Stimulated activated CD8-positive, alpha-beta memory T cell treated with anti-CD3 and anti-CD28 coated beads, Interleukin-15, amount 100 ng/mL, for 24 hours (primary cell): ENCODE measurements at places on chromosomes 12 and 14.

GRCh38 chr14:103623883-103624482 lies 5.0 kb upstream of the KLC1 start:
- DNase-seq: no peak

GRCh38 chr12:93180566-93180965 lies 197.2 kb upstream of the NUDT4 start:
- no peak for DNase-seq

- no peak for DNase-seq
Measured at GRCh38 chr12:77494296-77494695, 336.4 kb upstream of the NAV3 start.

- DNase-seq: no peak
Measured at GRCh38 chr12:46659824-46660223, 166.0 kb downstream of the SLC38A4 start.

DNA sequence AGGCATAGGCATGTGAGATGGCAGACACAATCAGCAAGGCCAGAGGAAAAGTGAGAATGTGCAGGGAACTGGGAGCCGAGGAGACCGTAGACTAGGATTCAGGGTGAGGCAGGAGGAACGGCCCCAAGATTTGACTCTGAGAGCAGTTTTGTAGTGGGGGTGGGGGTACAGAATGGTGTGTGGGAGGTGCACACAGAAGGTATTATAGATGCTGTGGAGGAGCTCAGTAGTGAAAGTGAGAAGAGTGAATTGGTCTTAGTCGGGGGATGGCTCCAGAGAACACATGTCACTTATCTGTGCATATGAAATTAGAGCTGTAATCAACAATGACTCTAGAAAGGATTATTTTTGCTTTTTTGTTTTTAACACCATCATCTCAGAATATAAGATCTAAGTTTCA lies 11.9 kb downstream of the ZNF664 start:
- no peak for DNase-seq

DNA sequence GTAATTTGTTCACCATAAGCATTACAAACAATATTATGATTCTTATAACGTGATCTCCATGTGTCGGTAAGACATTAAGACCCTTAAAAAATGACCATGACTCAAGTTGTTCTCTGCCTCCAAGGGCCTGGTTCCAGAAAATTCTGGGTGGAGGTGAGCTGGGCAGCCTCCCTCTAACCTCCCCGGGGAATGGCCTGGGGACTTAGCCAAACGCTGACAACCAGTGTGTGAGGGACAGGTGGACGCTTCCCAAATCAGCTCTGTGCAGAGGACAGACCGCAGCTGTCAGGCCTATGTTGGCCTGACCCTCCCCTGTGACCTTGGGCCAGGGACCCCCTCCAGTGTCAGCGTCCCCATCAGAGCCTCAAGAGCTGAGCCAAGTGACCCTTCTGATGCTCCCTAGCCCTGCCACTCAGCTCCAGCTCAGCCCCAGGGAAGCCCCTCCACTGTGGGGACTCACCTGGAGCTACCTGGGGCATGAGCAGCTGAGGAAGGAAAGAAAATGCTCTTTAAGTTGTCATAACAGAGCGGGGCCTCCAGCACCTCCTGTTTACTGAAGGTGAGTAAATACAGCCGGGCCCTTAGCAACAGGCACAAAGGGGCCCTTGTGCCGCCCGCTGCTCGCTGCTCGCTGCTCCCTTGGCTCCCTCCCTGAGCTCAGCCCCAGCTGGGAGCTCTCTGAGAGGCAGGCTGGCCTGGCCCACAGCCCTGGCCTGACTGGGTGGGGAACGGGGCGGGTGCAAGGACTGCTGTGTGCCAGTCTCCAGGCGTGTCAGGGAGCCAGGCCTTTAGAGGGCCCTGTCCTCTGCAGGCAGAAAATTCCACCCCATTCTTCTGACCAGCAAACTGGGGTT lies 116.6 kb downstream of the CALM1 start:
- no peak for DNase-seq

- DNase-seq: no peak
Measured at GRCh38 chr14:58829594-58829993, 191.8 kb downstream of the DACT1 start.

DNA sequence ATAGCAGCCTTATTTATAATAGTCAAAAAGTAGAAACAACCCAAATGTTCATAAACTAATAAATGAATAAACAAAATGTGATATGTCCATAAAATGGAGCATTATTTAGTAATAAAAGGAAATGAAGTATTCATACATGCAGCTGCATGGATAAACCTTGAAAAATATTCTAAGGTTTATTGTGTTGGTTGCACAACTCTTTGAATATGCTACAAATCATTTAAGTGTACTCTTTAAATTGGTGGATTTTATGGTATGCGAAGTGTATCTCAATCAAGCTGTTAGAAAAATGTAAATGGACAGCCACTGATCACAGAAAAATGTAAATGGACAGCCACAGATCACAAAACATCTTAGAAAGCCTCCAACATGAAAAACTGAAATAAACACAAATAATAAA lies 73.2 kb upstream of the SLC38A4 start:
- DNase-seq: no peak

GRCh38 chr12:63809566-63809965 lies 29.9 kb downstream of the RXYLT1 start:
- DNase-seq: no peak

DNA sequence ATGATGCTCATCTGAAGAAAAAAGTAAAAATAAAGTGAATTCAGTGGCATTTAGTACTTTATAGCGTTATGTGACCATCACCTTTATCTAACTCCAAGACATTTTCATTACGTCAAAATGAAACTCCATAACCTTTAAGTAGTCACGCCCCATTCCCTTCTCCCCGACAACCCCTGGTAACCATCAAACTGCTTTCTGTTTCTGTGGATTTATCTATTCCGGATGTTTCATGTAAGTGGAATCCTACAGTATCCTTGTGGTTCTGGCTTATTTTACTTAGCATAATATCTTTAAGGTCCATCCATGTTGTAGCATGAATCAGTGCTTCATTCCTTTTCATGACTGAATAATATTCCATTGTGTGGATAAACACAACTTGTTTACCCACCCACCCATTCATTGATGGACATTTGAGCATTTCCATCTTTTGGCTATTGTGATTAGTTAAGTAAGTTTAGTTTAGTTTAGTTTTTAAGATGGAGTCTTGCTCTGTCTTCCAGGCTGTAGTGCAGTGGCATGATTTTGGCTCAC lies 18.5 kb upstream of the MAP1LC3B2 start:
- DNase-seq: no peak

GRCh38 chr12:133227281-133227852 lies 8.3 kb downstream of the ANHX start:
- no peak for DNase-seq

GRCh38 chr12:116459011-116459875 lies 99.9 kb upstream of the MAP1LC3B2 start:
- no peak for DNase-seq

DNA sequence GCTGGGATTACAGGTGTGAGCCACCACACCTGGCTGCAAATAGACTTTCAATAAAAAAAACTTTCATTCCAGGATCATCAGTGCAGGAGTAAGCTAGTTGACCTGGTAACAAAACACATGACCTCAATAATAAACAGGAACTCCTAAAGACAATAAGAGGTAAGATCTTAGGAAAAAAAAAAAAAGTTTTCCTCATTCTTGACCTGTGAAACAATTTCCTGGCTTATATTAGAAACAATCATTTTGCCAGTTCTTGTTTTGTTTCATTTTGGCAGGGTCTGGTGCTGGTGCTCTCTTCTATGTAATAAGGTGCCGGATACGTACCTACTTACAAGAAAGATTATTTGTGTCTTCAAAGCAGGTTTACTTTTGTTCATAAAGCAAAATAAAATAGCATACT lies 90.6 kb upstream of the AMN1 start:
- DNase-seq: no peak

GRCh38 chr12:8904665-8905064 lies 9.6 kb upstream of the PHC1 start:
- DNase-seq: no peak

- DNase-seq: no peak
Measured at GRCh38 chr12:64352181-64352580, 38.4 kb downstream of the C12orf56 start.

DNA sequence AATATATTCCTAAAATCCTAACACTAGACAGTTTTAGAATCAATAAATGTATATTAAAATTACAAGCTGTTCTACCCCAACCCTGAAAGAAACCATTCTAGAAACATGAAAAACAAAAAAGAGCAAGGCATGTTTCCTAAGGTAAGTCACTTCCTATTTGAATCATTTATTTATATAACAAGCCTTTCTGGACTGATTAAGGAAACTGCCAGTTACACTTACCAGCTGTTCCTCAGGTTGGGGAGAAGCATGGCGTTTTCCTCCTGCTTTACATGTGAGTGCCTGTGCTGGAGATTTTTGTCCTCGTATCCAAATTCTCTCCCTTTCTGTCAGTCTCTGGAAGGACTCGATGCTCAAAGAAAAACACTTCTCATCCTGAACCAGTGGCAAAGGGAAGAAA lies 183.3 kb downstream of the EFCAB11 start:
- DNase-seq: no peak

- DNase-seq: no peak
Measured at GRCh38 chr12:117881517-117881916, 87.3 kb downstream of the KSR2 start.

GRCh38 chr12:68001486-68002466 lies 12.5 kb downstream of the IFNG-AS1 start:
- DNase-seq: no peak

DNA sequence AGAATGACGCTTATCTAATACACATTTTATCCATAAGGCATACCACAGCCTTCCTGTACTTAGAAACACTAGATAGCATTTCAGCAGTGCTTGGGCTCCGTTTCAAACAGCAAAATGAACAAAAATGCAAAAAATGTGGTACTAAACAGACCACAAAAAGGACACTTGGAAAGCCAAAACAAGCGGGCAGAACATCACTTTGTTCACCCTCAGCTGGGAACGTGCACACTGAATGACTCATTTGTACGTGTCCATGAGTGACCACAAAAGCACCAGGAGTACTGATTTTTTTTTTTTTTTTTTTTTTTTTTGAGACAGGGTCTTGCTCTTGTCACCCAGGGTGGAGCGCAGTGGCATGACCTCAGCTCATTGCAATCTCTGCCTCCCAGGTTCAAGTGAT lies 8.9 kb upstream of the FOXN3 start:
- DNase-seq: no peak

DNA sequence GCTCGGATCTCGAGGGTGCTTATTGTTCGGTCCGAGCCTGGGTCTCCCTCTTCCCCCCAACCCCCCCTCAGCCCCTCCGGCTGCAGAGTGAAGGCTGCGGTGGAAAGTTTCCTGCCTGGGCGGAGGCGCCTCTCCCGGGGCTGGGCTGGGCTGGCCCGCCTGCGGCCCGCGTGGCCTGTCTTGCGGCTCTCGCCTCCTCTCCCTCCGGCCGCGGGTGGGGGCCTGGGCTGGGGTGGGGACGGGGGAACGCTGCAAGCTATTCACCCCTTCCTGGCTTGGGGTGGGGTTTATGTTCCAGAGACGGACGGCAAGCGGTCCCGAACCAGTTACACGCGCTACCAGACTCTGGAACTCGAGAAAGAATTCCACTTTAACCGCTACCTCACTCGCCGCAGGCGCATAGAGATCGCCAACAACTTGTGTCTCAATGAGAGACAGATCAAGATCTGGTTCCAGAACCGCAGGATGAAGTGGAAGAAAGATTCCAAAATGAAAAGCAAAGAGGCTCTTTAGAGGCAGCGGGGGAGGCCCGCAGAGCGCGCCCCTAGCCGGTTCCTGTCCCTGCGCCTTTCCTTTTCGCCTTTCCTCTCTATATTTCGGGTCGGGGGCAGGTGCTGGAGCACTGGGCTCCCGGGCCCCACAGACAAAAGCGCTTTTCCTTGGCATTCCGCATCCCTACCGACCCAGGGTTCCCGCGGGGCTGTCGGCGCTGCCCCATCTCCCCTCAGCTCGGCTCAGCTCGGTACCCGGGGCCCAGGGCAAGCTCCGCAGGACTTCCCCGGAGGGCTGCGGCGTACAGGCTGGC lies 1.3 kb downstream of the HOXC5 start:
- no peak for DNase-seq

DNA sequence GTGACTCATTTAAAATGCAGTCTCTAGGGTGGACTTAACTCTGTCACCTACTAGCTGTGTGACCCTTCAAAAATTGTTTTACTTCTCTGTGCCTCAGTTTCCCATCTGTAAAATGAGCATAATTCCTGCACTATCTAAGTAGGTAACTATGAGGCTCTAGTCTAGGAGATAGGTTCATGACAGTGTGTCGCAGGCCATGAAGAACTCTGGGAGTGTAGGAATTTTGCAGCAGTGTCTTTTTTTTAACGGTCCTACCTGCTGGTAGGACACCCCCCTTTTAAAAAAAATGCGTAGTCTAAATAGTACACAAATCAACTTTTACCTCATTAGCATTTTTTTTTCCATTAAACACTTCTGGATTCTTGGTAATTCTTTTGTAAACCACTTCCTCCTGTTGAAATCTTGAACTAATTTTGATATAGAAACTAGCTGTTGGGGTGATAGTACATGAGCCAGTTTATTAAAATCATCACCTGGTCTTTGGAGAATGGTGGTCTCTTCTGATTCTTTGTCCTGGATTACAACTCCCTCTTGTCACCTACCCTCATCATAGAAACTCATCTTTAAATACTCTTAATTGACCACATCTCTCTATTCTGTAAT lies 86.0 kb upstream of the SLC38A2 start:
- no peak for DNase-seq

GRCh38 chr12:132403636-132404434 lies 74.4 kb upstream of the GALNT9 start:
- no peak for DNase-seq

DNA sequence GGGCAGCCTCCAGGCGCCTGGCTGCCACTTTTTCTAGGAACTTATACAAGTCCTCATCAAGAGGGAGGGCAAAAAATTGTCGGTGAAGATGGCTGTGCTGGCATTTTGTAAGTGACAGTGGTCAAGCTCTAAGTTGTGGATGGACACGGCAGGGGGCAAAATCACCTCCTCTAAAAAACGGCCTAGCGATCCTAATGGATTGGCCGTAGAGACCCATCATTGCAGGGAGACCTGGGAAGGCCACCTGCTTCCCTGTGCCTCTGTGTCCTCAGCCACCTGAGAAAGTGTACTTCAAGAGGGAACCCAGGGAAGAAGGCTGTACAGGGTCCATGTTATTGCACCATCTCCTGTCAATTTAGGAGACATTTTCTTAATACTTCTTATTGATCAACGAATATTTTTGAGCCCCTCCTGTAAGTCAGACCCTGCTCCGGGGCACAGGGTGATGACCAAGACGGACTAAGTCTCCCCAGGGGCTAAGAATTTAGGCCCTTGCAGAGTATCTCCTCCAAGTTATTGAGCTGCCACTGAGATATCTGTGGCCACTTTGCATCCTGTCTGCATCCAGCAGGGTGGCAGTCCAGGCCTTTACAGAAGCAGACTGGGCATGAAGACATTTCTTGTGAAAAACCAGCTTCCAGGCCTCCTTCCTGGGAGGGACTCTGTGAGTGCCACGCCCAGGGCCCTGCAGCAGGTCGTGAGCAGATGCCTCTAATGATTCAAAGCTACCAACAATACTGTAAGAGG lies 40.5 kb downstream of the PSMA6 start:
- no peak for DNase-seq

- no peak for DNase-seq
Measured at GRCh38 chr14:71245659-71246361, 338.6 kb downstream of the PCNX1 start.

- DNase-seq: no peak
Measured at GRCh38 chr12:96720363-96720705, 186.7 kb upstream of the NEDD1 start.

- no peak for DNase-seq
Measured at GRCh38 chr14:74219277-74220205, 19.7 kb upstream of the VSX2 start.
